ENCODE measurements at places on chromosomes 2 and 18.

DNA sequence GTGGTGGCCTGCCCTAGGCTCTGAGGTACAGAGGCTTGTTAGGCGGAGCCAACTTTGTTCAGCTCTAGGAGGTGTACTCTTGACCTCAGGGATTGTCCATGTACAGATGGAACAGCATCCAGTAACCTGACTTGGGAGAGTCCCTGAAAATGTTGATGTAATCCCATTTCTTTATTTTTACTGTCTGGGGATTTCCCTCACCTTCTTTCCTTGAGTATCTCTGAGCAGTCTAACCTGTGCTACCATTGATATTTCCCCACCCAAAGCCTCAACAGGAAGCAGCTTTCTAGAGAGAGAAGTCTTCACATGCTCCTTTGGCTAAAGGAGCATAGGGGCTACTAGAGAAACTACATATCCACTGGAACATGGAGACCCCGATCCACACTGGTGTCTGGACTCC lies 10.4 kb downstream of the IL36A start:
- DNase-seq: no peak

- DNase-seq: no peak
Measured at GRCh38 chr2:5730386-5730785, 38.2 kb downstream of the SOX11 start.

- no peak for DNase-seq
Measured at GRCh38 chr2:151367571-151367970, 10.2 kb downstream of the TNFAIP6 start.

DNA sequence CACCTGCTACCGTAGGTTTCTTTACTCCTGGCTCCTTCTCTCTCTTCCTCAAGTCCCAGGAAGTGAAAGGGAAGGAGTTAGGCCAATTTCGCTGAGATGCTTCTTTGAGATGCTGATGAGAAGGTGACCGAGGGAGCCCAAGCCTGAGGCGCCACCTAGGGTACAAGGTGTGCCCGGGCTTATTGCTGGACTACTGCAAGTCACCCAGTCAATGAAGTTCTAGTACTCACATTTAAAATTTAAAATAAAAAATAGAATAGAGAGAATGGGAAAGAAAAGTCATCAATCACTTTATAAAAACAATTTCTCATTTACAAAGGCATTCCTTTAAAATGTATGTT lies 45.3 kb downstream of the ACAA2 start:
- no peak for DNase-seq

GRCh38 chr2:217954469-217954868 lies 48.3 kb downstream of the TNS1 start:
- DNase-seq: no peak

DNA sequence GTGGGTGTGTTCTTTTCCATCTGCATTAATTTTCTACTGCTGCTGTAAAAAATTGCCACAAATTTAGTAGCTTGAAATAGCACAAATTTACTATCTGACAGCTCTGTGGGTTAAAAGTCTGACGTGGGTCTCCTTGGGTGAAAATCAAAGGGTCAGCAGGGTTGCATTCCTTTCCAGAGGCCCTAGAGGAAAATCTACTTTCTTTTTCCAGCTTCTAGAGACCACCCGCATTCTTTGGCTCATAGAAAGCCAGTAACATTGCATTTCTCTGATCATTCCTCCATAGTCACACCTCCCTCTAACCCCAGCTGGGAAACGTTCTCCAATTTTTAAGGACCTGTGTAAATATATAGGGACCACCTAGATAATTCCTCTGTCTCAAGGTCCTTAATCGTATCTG lies 128.8 kb downstream of the ATL2 start:
- DNase-seq: no peak

All from inflammatory macrophage (primary cell).